ENCODE measurements at places on chromosomes 5 and 9. TPM values are rescaled to one million over a fixed set of nuclear protein-coding genes. Genes with fewer than 3 reads are reported as not detected.

GARIN3 gene
- not detected for total RNA-seq

PCDHB10 gene
- 0.41 TPM for total RNA-seq

PAX5 gene
- total RNA-seq = not detected

MRPL50 gene
- 8.0 TPM for total RNA-seq

IFNA2 gene
- not detected for total RNA-seq

TMEM38B gene
- total RNA-seq = 17.7 TPM

VLDLR gene
- total RNA-seq = 41.3 TPM

AGXT2 gene
- not detected for total RNA-seq

ADAMTS12 gene
- total RNA-seq = 13.0 TPM

DNA sequence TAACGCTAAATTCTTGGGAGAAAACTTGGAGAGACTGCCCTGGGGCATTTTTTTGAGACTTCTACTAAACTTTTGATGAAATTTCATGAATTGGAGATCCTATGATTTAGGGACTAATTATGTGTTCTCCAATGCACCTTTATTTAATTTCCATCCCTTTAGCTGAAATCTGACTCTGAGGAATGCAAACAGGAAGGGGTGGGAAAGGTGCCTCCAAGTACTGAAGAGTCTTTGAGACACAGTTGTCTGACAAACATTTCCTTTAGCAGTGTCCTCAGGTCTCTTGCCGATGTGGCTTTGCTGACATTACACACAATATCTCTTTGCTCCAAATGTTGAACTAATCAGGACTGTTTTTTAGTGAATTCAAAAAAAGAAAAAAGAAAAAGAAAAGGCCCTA is 76.9 kb downstream of the LIX1 start:
- DNase-seq = no peak

DNA sequence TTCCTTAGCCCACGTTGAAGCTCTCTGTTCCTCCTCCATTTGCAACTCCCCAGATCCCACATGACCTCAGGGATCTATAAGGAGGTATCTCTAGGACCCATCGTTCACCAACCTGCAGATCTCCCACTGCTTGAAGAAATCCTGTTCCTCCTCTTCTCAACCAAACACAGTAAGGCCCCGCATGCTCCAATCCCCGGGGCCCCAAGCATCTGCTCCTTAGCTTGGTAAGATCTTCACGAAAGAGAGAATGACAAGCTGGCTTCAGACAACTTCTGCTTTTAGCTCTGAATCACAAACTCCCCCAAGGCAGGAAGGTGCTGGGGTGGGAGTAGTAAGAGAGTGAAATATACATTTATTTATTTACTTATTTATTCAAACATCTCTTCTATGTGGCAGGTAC is 33.0 kb upstream of the ARHGAP26 start:
- no peak for DNase-seq

DNA sequence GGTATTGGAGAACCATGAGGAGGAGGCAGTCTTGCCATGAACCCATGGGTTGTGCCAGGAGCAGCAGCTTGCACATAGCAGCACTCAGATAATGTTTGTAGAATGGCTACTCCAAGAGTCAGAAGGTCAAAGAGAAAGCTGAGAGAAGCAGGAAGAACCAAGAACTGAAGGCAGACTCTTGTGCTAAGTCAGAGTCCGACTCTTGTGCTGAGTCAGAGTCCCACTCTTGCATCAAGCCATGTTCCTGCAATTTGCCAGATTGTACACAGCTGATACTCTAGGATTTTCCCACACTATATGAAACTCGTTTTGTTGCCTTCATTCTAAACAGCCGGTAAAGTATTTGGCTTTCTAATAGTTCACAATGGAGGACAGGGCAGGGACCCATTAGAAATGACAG is 26.2 kb upstream of the HSPA9 start:
- peak; percentile 78 for DNase-seq

GRCh38 chr5:60417500-60418181 is 282.3 kb downstream of the DEPDC1B start:
- no peak for DNase-seq

- no peak for DNase-seq
Observed at GRCh38 chr5:85488295-85488694, 1103.6 kb upstream of the EDIL3 start.

GRCh38 chr5:152094060-152094459 is 169.4 kb upstream of the GLRA1 start:
- DNase-seq = no peak

- peak; percentile 89 for DNase-seq
Observed at GRCh38 chr9:76453785-76454184, 5.2 kb upstream of the GCNT1 start.

DNA sequence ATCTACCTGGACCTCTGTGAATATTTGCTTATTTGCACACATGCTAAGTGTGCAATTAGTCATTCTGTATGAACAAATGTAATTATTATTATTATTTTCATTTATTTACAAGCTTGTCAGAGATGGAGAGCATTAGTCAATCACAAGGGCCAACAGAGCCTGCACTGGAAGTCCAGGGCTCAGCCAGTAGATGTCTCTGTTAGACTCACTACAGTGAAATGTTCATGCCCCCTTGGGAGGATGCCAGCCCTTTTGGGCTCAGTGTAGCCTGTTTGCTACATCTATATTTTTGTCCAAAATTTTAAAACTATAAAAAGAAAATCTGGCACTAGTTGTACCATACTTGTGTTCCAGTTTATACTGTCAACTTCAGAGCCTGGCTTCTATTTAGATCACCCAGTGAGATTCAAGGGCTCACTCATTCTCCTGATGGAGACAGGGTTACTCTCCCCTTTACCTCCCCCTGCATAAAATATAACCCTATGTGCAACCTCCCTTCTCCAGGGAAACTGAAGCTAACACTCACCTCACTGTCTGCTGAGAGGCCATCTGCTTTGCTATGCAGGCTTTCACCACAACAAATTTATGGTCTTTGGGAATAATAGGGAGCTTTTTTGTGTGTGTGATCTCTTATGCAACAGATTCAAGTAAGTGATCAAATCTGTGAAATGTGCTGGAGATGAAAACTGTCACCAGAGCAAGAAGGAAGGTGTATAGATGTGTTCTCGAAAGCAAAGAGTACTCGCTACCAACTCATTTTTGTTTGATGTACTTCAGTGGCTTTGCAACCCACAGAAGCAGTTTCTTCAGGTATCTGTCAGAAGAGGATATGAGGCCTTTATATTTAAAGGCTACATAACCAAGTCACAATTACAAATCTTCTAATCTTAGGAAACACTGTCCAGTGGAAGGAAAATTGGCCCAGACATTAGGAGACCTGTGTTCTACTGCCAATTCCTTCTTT is 99.9 kb upstream of the TLE4 start:
- peak; percentile 8 for DNase-seq

DNA sequence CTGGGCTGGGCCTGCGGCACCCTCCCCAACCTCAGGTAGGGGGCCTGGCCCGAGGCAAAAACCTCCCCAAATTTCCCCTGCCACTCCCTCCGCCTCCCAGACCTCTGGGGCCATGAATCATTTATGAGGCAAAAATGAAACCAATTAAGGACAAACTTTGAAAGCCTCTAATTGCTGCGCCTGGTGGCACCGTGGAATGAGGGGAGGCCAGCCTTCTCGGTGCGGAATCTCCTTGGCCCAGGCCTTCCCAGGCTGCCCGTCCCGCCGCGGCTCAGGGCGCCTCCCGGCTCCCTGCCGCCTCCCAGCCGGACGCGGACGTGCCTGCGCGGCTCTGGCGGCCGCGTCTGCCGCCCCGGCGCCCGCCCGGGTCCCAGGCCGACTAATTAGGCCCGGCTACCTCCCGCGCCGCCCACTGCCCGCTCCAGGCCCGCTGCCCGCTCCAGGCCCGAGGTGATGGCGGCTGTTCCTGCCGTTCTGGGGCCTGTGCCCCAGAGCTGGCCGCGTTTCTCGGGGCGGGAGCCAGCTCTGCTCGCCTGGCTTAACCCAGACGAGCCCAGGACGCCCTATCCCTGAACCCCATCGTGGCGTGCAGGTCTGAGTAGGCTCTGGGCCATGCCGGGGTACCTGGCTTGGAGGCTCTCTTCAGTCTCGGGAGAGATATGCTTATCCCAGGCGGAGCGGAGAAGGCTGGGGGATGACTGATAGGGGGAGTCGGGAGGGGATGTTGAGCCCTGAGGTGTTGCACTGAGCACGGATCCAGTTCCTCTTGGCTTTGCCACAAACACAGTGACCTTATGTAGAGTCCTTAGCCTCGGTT is 20.1 kb downstream of the CXXC5 start:
- DNase-seq = no peak

- peak; percentile 94 for DNase-seq
Observed at GRCh38 chr5:160082614-160083500, 36.4 kb downstream of the PWWP2A start.

DNA sequence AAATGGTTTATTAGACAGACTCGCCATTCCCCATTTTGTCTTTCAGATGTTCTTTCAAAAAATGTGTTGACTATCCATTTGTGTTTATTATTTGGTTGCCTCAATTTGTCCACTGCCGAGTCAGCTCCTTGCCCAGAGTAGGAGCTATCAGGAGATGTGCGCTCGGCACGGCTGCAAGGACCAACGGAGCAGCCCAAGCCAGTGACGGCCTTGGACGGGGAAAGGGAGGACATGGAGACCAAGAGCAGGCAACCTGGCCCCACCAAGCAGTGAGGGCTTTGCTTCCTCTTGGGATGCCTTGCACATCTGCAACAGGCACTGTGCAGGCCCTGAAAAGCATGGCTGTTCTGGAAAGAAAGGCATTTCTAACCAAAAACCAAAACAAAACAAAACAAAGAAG is 69.8 kb downstream of the DEPDC1B start:
- no peak for DNase-seq

- no peak for DNase-seq
Observed at GRCh38 chr5:131281133-131281867, 17.4 kb downstream of the CDC42SE2 start.

- peak; percentile 81 for DNase-seq
Observed at GRCh38 chr9:2053883-2054845, 39.0 kb downstream of the SMARCA2 start.

DNA sequence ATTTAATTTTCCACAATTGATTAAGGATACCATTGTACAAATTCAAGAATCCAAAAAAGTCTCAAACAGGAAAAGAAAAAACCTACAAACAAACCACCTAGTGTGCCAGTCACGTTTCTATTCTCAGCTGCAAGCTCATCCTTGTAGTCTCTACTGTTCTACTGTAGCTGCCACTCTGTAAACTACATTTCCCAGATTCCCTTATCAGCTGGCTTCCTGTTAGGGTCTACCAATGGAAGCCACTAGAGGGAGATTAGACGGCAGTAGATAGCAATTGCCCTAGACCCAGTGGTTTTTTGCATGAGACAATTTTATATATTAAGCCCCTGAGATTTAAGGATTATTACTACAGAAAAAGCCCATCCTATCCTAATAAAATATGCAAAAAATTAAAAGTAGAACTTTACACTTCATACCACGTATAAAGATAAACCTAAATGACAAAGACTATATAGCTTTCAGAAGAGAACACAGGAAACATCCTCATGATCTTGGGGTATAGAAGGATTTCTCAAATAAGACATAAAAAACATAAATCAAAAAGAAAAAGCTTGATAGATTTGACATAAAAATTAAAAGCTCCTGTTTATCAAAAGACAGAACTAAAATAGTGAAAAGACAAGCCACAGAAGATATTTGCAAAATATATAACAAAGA is 37.4 kb downstream of the P4HA2 start:
- peak; percentile 76 for DNase-seq

GRCh38 chr5:52786949-52787599 is 642 bp upstream of the ITGA1 start:
- peak; percentile 35 for DNase-seq

DNA sequence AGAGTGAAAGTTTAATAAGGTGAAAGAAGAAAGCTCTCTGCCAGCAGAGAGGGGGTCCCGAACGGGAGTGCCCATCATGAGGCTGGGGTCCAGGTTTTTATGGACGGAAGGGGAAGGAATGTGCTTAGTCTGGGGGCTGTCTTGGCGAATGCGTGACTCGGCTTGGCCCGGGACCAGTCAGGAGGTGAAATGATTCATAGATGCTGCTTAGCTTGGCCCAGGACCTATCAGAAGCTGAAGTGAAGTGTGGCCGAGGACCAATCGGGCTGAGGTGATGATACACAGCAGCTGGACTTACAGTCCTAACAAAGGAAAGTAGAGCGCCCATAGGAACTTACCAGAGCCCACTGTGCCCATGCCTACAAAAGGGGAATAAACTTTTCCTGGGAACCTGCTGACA is 3.9 kb upstream of the FKTN start:
- peak; percentile 63 for DNase-seq

- DNase-seq = no peak
Observed at GRCh38 chr5:9170026-9170425, 375.8 kb downstream of the SEMA5A start.

- peak; percentile 84 for DNase-seq
Observed at GRCh38 chr5:7325975-7326913, 69.7 kb upstream of the ADCY2 start.

GRCh38 chr5:34491251-34491620 is 164.9 kb upstream of the RAI14 start:
- DNase-seq = no peak

- no peak for DNase-seq
Observed at GRCh38 chr5:9625731-9626130, 4.4 kb downstream of the TAS2R1 start.

- no peak for DNase-seq
Observed at GRCh38 chr9:5004481-5004880, 19.4 kb downstream of the JAK2 start.

GRCh38 chr5:175475248-175475647 is 3.1 kb upstream of the SFXN1 start:
- DNase-seq = no peak

- DNase-seq = no peak
Observed at GRCh38 chr5:157547941-157548512, 27.5 kb downstream of the ADAM19 start.

- peak; percentile 31 for DNase-seq
Observed at GRCh38 chr9:131214286-131214856, 61.9 kb downstream of the FAM78A start.

DNA sequence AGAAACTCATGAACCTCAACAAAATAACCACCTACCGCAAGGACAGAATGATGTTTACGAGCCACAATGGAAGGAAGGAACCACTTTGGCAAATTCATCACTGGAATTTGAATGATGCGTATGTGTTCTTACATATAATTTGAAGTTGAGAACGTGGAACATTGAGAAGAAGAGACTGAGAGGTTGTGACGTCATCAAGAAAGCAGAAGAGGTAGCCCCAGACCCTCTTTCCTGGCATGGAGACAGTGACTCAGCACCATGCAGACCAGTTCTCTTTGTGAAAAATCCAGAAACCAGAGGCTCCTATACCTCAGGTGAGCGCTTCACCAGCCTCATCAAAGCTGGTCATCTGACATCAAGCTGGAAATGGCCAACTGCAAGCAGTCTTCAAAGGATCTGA is 124.5 kb downstream of the PDZD2 start:
- no peak for DNase-seq

GRCh38 chr5:98793223-98793622 is 19.8 kb downstream of the RGMB start:
- no peak for DNase-seq

DNA sequence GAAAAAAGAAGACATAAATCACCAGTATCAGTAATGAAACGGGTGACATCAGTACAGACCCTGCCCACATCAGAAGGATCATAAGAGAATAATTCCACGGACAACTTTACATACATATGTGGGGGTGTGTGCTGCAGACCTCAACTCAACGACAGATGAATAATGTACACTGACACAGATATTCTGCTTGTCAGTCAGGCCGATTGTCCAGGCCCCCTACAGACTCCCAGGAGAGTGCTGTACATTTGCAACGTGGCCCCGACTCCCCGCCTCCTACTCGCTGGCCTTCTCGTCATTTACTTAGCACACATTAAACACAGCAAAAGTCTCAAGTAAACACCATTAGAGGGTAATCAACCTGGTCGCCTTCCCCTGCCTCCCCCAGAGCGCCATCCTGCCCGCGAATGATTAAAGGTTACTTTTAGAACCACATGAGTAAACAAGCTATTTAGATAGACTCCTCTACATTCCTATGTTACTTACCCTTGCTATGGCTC is 3.5 kb upstream of the TMED9 start:
- DNase-seq = no peak

- DNase-seq = no peak
Observed at GRCh38 chr9:83960991-83961390, 19.0 kb downstream of the HNRNPK start.

Data from fibroblast of the aortic adventitia (primary cell).